Left lung (tissue), 14 donors: ENCODE measurements at places on chromosomes 3 and 15.

DNA sequence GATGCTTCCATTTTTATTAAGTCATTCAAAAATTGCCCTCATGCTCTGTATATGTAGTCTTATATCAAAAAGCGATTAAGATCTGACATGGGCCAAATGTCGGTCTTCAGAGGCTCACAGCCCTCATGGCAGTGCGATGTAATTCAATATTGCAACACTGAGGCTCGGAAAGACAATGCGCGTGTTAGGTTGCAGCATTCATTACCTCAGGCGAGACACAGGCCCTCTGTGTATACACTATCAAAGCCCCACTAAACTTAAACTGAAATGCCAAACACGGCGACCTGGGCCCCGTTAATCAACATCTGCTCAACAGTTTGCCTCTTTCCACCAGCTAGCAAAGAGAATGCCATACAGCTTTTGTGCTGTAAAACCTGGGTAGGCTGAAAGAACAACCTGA lies 413.4 kb downstream of the ERC2 start:
- no peak for DNase-seq

- DNase-seq: no peak
Measured at GRCh38 chr3:84236261-84236660, 722.5 kb upstream of the CADM2 start.

DNA sequence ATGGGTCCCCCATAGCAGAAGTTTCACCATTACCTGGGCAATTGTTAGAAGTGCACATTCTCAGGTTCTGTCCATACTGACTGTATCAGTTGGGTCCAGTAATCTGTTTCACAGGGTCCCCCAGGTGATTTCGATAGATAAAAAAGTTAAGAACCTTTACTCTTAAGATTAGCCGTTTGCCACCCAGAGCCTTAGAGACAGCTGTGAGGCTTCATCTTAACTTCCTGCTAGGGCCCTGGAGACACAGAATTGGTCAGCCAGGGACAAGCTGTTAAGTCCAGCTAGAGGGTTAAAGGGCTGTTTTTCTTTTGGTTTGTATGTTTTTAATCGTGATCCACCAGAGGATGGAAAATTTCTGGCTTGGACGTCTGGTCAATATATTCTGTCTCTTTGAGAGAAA lies 6.7 kb downstream of the FAM162A start:
- DNase-seq: no peak

GRCh38 chr15:29356786-29357185 lies 87.2 kb upstream of the NSMCE3 start:
- no peak for DNase-seq

- DNase-seq: no peak
Measured at GRCh38 chr3:161691677-161692076, 195.1 kb downstream of the OTOL1 start.

GRCh38 chr3:138381413-138381901 lies 33.1 kb downstream of the MRAS start:
- no peak for DNase-seq

DNA sequence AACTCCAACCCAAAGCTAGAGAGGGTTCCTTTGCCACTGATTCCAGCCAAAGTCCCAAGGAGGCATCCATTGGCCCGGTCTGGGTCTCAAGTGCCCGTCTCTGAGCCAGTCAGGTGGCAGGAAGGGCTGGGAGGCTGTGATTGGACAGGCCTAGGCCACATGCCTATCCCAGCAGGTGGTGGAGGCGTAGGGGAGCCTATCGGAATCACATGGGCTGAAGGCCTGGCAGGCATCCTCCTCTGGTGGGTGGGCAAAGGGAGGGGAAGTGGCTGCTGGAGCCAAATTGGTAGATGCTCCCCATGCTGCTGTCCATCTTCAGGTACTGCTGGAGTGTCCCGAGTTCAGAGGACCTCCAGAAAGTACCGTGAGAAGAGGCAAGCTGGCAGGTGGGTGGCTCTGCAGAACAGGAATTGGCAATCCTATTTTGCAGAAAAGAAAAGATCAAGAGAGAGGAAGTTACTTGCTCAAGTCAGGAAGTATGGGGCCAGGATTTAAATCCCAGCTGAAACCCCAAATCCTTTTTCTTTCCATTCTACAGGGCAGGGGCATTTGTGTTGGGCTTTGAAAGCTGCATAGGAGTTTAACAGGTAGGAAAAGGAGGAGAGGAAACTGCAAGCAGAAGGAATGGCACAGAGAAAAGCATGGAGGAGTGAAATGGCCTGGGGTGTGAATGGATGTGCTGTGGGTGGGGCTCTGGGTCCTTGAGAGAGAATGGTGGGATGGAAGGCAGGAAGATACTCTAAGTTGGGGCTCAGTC lies 3.7 kb downstream of the CHST13 start:
- no peak for DNase-seq

- DNase-seq: no peak
Measured at GRCh38 chr3:27340534-27340933, 28.6 kb downstream of the NEK10 start.

GRCh38 chr15:71551566-71551965 lies 258.8 kb upstream of the NR2E3 start:
- no peak for DNase-seq

GRCh38 chr3:101926594-101927105 lies 77.3 kb downstream of the NFKBIZ start:
- no peak for DNase-seq

DNA sequence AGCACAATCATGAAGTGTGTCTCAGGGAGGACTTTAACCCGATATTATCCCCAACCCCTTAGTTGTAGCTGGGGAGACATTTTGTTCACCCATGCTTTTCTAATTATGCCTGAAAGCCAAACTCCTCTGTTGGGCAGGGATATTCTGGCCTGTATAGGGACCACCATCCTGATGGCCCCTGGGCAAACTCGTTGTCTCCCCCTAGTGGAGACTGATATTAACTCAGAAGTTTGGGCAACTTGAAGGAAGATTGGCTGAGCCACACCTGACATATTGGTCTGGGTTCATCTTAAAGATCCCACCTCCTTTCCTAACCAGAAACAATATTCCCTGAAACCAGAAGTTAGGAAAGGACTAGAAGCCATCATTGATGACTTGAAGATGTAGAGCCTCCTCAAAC lies 42.3 kb downstream of the TM4SF18 start:
- DNase-seq: no peak

DNA sequence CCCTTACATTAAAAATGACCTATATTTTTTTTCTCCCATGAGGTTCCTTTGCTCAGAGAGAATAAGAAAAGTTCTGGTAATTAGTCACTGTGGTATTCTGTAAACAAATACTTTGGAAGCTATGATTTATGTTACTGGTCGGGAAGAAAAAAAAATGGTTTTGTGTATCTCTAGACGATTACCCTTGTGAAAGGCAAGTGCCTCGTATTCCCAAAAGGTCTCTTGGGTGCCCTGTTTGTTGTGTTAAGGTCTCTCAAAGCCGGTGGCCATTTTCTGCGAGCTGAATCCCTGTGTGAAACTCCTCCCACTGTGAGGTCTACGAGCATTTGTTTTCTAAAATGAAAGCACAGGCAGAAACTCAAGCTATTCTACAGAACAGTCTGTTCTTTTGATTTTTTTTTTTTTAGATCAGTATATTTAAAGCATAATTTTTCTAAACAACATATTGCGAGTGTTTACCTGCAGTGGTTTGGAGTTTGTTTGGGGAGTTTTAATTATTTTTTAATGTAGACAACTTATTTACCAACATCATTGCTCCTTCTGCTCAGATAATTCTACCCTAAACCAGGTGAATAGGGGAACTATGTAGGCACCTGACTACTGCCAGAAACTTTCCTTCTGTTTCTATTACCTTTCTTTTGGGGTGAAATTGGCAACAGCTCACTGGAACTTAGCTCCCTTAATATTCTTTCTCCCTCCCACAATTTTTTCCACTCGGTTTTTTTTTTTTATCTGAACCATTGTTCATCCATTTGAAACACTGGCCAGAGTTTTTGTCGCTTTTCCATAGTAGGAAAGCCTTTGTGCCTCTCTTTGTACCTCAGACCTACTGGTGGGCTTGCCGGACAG lies 44.0 kb downstream of the ZBTB38 start:
- no peak for DNase-seq

DNA sequence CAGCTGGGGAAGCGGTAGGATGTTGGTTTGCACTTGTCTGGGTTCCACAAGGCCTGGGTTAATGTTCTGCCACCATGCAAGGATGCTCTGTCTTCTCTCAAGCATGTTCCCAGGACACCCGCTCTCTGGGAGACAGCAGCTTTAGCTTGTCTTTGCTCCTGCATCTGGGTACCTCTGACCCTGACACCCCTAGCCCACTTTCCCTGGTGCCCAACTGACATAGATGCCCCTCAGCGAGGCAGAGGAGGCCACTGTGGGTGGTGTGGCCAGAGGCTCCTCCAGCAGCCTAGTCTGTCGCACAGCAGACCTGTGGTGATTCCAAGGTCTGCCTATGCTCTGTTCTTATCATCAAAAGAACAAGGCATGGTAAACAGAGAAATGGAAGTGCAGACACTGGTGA lies 83.6 kb upstream of the ALDH1L1 start:
- DNase-seq: no peak

DNA sequence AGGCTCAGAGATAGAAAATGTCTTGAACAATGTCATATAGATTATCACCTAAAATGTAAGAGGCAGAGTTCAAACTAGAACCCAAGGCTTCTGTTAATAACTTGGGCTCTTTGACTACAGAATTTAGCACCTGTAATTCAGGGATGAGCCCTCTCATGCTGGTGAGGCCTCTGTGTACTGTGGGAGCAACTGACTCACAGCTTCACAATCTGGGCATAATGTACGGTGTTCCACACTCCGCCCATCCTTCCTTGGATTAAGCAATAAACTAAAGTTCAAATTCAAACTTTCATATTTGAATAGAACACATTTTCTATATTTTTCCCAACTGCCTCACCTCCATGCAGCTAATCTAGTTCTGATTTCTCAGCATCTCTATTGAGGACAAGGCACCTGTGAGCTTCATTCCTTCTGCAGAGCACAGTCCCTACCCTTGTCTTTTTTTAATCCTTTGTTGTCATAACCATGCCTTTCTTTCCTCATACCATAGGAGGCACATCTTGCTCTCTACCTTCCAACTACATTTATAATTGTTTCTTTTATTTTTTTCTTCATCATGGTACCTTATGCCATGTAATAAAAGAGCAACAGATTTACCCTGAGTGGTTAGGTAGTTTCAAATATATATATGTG lies 392.1 kb downstream of the NLGN1 start:
- no peak for DNase-seq

- peak; percentile 81 for DNase-seq
Measured at GRCh38 chr3:130480736-130481135, 36.2 kb upstream of the COL6A6 start.

GRCh38 chr3:36707623-36708409 lies 56.5 kb downstream of the DCLK3 start:
- no peak for DNase-seq

DNA sequence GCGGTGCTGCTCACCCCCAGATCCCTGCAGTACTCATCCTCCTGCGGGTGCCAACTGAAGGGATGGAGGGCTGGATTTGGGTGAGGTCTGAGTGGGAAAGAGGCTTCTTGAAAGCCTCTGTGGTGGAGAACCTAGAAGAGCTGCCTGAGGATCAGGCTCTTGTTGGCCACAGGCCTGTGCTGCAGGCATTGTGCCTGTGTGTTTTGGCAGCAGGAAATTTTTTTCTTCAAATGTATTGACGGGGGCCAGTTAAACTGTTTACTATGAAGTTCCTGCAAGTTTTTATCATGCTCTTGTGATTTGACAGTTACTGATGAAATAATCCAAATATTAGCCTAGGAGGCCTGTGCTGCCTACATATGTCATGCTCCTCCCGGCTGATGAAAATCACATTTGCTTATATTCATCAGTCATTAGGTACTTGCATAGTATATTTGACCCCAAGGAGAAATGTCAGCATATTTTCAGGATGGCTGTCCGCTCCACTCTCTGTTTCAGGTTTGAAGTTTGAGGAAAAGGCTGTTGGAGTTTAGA lies 103.1 kb downstream of the THSD4 start:
- no peak for DNase-seq

GRCh38 chr3:120353463-120353862 lies 4.3 kb upstream of the LRRC58 start:
- DNase-seq: no peak

GRCh38 chr3:107032111-107032510 lies 345.1 kb upstream of the CCDC54 start:
- no peak for DNase-seq

DNA sequence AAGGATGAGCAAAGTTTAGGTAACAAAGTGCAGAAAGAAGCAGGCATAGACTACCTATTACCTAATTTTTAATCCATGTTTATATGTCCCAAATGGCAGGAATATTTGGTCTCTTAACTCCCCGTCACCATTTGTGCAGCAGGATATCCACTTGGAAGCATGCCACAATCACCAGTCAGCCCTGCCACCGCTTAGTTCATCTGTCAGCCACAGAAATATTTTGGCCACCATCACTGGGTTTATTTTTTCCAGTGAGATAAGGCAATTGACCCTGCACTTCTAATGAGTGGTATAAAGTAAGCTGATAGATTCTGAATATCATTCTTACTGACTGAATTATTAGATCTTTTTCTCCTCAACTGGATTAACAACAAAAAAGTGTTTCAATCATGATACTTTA lies 152.9 kb upstream of the SOX2 start:
- no peak for DNase-seq

DNA sequence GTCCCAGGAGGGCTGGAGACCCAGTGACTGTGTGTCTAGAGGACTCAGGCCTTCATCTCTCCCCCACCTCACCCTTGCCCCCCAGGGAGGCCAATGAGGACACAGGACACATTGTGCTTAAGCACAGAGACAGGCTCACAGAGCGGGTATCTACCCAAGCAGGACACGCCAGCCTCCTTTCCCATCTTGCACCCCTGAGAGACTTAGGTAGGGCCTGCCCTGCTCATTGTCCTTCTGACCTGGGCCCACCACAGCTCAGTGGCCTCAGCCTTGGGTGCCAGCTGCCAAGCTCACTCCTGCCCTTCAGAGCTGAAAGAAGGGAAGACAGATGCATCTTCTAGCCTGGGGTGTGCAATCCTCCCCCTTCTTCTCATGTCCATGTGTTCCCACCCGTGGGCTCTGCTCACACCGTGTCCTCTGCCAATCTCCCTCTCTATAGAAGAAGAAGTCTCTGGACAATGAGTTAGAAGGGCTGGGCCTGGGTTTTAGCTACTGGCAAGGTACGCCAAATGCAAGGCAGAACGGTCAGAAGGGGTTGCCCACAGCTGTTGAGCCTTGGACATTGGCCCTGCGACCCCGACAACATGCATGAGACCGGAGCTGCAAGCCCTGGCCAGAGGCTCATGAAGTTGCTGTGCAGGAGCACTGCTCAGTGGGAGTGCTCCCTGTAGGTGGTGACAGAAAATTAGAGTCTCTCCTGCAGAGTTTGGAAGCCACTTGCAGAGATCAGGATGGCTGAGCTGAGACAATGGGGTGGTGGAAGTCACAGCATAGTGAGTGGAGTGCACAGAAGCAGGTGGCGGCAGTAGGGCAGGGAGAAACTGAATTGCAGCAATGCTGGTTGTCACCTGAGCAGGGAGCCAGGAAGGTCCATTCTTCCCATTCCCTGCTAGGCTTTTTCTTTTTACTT lies 32.8 kb downstream of the ACSBG1 start:
- DNase-seq: no peak

DNA sequence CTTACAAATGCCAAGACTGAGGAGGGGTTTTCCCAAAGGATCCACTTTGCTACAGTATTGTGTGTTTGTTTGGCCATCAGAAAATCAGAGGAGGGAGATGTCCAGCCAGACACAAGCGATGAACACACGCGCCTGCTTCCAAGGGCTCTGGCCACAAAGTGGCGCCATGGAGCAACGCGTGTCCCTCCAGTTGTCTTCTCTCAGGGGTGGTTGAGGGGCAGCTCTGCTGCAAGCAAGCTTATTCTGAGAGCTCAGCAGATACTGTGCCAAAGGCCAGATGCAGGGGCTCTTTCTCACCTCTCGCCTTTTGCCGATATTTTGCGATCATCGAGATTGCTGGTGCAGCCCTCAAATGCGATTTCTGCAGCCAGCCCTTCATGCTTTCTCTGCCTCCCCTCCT lies 88.9 kb upstream of the OSBPL11 start:
- no peak for DNase-seq
